ENCODE measurements at places on chromosomes 13 and 19.

- DNase-seq = no peak
Measured at GRCh38 chr19:58364146-58364545, 1.6 kb upstream of the ZNF497 start.

GRCh38 chr19:5016781-5017180 is 47.9 kb downstream of the KDM4B start:
- DNase-seq = no peak

GRCh38 chr13:97855570-97856303 is 97.7 kb upstream of the IPO5 start:
- peak; percentile 69 for DNase-seq

GRCh38 chr13:51883226-51883600 is 21.4 kb downstream of the CCDC70 start:
- no peak for DNase-seq

DNA sequence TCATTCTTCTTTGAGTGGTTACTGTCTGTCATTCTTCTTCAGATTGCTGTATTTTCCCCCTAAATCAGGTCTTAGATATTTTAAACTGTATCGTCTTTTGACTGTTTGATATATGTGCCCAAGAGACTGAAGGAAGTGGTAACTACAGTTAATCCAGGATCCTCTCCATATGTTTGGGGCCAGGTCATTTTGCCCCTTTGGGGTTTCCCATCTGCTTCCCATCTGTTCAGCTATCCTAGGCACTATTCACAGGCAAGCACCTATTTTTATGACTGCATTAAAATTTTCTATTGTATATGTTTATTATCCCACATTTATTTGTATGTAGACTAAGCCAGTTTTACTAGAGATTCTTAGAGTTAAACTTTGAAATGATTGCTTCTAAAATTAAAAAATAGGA is 244.2 kb downstream of the PCCA start:
- DNase-seq = peak; percentile 51

DNA sequence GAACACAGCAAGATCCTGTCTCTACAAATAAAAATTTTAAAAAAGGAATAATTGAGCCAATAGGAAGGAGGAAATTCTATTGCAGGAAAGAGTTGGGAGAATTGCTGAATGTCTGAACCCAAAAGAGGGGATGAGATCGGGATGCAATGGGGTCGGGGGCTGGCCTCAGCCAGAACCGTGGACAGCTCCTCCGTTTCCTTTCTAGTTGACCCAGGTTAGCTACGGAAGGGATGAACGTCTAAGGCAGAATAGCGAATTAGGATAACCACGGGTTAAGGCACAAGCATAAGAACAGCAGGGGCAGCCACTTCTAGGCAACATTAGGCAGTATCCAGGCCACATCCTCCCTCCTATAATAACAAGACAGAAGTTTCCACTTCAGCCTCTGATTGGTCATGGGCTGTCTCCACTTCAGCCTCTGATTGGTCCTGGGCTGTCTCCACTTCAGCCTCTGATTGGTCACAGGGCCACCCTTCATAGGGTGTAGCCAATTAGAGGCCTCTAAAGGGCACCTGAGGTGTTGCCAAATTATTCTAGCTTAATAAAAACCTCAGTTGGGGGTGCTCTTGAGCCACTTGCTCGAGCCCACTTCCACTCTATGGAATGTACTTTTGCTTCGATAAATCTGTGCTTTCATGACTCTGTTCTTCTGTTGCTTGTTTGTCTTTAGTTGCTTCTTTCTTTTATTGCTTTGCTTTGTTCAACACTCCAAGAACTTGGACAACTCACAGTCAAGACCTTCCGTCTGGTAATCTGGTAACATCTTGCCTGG is 24.9 kb upstream of the TPM4 start:
- DNase-seq = no peak

DNA sequence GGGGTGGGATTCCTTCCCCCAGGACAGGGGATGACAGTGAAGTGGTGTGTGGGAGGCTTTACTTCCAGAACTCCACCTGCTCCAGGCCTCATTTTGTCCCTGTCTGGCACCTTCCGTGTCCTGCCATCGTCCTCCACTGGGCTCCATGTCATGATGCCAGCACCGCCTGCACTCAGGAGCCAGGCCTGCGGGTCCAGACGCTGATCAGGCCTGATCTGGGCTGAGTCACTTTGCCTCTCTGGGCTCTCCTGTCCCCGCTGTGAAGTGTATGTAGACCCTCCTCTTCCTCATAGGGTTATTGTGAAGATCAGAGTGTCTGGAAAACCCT is 9.6 kb downstream of the FUZ start:
- DNase-seq = no peak

GRCh38 chr13:112451512-112452379 is 75.6 kb downstream of the SPACA7 start:
- DNase-seq = no peak

GRCh38 chr19:35559281-35559659 is 4.2 kb downstream of the ATP4A start:
- DNase-seq = no peak

GRCh38 chr19:35870798-35871197 is 2.4 kb downstream of the APLP1 start:
- no peak for DNase-seq

- DNase-seq = no peak
Measured at GRCh38 chr19:3034656-3035541, 5.8 kb upstream of the TLE2 start.

DNA sequence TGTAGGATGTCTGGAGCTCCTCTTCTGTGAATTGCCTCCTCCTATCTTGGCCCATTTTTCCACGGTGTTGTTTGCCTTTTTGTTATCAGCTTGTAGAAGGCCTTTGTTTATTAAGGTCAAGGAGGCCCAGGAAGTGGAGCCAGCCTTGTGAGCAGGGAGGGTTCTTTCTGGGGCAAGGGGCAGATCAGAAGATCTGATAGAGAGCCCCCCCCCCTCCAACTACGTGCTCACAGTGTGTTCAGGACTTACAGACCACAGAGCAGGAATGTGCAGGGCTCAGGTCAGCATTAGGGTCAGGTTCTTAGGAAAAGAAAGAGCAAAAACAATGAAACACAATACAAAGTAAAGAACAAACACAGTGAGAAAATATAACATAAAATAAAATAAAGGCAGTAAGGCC is 59.4 kb downstream of the CCNE1 start:
- no peak for DNase-seq

- no peak for DNase-seq
Measured at GRCh38 chr13:49329831-49330545, 82.3 kb downstream of the CDADC1 start.

- DNase-seq = no peak
Measured at GRCh38 chr19:2555422-2556220, 79.7 kb downstream of the GADD45B start.

Data from NCI-H1694 treated with DMSO at 0.1 percent for 48 hours (cell line).